Cortex of kidney (tissue), 1 donor: ENCODE measurements at places on chromosomes 1 and 21.

DNA sequence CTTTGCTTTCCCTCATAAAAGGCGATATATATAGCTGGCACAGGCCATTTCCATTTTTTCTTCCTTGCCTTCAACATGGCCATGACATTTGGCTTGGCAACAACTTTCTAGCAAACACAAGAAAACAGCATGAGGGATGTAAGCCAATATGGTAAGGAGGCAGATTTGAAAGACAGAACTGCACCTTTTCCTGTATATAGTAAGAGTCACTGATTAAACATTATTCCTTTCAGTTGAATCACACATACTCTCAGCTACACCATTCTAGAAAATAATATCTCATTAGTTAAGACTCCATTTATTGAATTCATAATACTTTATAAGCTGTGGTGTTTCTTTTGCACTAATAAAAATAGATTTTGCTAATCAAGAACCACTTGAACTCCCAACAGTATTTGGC lies 9.5 kb downstream of the SIKE1 start:
- no peak for DNase-seq

DNA sequence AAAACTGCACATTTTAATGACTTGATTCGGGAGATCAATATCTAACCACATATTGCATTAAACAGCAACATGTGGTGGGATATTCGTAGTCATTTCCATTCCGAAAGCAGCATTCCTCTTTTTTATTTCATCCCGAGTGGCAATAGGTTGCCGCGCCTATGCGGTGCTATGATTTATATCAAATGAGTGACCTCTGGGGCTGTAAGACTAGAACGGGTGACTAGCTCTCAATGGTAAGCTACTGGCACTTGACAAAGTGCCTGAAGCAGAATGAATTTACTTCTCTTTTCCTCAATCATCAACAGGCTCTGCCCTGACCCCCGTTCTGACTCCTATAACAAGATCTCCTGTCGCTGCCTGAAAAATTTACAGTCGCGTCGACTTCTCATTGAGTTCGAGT lies 162.3 kb downstream of the ZNF281 start:
- no peak for DNase-seq

DNA sequence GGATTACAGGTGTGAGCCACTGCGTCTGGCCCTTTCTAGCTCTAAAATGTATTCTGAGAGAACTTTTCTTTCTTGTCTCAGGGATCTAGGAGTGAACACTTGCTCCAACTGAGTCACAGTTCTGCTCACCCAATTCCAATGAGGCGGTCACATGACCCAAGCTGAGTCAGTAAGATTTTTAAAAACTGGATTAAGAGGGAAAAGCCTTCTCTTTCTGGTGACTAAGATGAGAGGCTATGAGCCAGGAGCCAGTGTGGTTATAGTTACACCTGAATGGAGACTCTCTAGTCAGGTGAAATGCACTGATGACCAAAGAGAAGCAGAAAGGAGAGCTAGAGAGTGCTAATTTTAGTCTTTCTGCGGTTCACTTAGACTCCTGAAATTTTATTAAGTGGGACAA lies 9.5 kb upstream of the DEPDC1 start:
- DNase-seq = no peak

DNA sequence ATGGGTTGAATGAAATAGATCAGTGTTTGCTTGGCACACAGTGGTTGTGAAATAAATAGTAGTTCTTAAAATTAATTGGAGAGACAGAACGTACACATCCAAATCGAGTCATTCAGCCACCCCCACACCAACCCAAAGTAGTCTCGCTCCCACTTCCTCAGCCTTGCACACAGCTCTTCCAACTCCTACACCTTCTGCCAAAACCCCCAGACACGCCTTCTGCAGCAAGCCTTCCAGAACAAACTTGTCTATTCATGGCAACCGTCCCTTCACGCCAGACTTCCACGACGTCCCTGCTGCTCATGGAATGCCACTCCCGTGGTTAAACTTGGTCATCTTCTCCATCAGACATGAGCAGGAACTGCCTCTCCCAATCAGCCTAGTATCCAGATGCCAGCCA lies 37.5 kb upstream of the RD3 start:
- DNase-seq = no peak

DNA sequence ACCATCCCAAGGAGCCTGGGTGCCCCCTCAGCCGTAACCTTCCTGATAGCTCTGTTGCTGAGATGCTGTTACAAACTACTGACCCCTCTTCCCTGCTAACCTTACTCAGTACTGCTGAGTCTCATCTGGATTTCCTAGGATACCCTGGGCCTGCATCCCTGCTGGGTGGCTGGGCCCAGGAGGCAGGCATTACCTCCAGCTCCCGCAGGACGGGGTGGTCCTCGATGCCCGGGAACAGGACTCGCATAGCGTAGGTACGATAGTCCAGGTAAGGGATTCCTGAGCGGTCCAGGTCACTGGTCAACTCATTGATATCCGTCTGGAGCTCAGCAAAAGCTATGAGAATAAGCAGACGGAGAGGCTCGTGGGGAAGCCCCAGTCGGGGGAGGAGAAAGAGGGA lies 131.9 kb upstream of the CD34 start:
- no peak for DNase-seq

GRCh38 chr1:178933105-178933561 lies 62.3 kb upstream of the ANGPTL1 start:
- DNase-seq = no peak

DNA sequence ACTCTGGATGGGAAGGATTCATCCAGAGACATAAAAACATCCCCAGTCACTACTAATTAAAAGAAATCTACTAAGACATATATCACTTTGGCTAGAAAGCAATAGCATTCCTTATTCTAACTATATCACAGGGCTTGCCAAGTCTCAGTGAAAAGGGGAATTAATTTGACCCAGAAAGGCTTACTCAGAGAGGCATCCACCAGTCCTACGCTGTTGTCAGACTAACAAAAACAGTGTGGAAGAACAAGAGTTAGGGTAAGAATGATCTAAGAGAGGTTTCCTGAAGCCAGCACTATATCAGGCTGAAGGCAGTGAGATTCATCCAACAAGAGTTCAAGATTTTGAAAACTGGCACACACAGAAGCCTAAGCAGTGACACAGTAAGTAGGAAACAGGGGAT lies 126.1 kb downstream of the GDAP2 start:
- no peak for DNase-seq

DNA sequence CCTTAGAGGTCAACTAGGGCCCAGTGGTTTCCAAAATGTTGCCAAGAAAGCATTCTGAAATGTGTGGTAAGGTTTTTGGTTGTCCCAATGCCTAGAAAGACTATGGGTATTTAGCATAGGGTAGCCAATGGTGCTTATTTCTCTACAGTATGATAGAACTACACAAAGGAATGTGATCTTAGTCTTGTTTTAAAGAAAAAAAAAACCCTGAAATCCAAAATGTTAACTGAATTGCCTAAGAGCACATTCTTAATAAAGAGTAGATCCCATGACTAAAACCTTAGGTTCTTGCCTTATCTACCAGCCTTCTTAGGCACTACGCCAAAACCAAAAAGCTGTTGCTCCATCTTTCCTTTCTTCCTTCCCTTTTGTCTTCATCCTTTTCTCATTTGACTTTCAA lies 428.2 kb downstream of the MRPL39 start:
- no peak for DNase-seq

- no peak for DNase-seq
These were observed 2.4 kb downstream of the BLACAT1 start for GRCh38 chr1:205453466-205453865.

DNA sequence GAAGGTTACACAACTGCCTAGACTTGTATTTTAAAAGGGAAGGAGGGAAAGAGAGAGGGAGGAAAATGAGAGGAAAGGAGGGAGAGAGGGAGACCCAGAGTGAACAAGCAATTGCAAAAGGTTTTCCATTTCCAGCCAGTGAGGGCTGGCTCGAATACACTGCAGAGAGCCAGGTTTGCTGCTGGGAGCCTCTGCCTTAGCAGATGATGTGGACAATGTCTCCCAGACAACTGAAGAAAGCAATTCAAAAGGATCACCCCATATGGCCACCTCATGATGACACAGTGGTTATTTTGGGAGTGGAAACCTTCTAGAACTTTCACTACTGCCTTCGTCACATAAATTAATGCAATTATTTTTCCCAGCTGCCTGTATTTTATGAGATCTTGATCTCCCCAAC lies 86.4 kb downstream of the BCAR3 start:
- DNase-seq = no peak

DNA sequence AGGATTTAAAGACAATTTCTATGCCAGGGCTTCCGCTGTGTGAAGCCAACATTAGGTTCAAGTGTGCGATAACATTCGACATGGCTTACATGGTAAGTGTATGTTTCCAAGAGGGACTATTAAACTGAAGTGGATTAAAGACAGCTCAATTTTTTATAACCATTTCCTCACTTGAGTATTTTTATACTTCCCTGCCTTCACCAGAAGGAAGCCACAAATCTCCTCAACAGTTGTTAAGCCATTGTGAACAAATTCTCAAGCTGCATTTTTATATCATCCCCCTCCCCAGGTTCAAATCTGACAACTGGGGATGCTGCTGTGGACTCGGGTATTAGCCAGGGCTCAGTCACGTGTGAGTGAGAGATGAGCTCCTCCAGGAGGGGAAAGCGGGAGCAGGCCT lies 116.3 kb downstream of the RHOU start:
- DNase-seq = no peak

GRCh38 chr1:212529211-212529741 lies 79.3 kb upstream of the ATF3 start:
- DNase-seq = no peak

- DNase-seq = no peak
These were observed 20.1 kb downstream of the PLCH2 start for GRCh38 chr1:2496087-2496622.

GRCh38 chr1:222373831-222374602 lies 173.9 kb downstream of the HHIPL2 start:
- no peak for DNase-seq

- DNase-seq = no peak
These were observed 138.5 kb downstream of the CLIC6 start for GRCh38 chr21:34807146-34807880.

DNA sequence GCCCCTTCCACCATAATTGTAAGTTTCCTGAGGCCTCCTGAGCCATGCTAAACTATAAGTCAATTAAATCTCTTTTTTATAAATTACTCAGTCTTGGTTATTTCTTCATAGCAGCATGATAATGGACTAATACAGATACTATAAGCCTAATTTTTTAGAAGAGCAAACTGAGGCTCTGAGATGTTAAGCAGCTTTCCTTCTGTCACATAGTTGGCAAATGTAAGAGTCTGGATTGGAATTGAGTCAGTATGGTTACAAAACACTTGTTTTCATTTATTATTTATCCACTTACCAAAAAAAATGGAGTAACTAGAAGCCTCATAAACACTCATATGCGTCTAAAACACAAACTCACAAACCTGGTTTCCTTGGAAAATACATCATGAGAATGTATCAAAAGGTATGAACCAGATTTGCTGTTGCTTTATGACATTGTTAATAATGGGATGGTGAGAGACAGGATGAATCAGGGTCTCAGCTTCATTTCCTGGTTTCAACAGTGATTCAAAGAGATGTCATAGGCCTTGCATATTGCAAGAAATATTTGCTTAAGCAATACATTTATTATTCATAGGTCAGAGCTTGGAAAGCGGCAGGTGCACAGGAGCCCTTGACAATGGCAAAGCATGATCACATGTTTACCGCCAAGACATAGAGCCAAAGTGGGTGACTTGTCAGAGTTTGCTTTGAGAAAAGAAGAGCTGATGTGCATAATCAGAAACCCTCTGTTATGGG lies 221.5 kb downstream of the GRIK1 start:
- DNase-seq = no peak

DNA sequence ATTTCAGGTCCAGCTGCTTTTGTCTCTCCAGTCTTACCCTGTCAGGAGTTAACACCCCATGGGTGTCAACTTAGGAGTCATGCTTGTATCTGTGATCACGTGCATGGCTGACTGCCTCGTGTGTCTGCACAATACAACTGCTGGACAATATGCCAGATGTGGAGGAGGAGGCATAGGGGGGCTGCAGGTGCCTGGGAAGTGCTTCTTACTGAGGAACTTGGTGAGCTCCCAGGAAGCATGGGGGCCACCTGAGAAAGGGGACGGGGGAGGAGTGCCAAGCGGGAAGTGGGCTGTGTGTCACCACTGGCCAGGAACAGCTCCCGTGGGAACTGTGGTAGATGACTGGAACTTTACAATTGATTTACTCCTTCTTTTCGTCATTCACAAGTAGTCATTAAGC lies 9.5 kb downstream of the RHEX start:
- no peak for DNase-seq

- DNase-seq = no peak
These were observed 63.0 kb downstream of the KCNN3 start for GRCh38 chr1:154807048-154807591.

GRCh38 chr1:180435566-180435965 lies 66.8 kb downstream of the ACBD6 start:
- no peak for DNase-seq

DNA sequence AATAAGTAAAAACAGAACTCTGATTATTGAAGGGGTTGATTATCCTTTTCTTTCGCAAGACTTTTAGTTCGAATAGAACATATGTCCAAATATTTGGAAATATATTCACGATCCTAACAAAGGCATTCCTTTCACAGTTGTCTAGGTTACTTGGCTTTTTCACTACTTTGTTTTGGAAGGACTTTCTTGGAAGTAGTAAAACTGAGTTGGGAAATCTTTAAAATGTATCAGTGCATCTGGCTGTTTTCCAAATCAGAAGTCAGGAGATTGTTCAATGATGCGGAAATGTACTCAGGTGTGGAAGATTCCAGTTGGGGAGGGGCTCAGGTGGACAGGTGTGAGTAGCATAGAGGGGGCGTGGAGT lies 67.1 kb downstream of the SH3BGR start:
- no peak for DNase-seq

DNA sequence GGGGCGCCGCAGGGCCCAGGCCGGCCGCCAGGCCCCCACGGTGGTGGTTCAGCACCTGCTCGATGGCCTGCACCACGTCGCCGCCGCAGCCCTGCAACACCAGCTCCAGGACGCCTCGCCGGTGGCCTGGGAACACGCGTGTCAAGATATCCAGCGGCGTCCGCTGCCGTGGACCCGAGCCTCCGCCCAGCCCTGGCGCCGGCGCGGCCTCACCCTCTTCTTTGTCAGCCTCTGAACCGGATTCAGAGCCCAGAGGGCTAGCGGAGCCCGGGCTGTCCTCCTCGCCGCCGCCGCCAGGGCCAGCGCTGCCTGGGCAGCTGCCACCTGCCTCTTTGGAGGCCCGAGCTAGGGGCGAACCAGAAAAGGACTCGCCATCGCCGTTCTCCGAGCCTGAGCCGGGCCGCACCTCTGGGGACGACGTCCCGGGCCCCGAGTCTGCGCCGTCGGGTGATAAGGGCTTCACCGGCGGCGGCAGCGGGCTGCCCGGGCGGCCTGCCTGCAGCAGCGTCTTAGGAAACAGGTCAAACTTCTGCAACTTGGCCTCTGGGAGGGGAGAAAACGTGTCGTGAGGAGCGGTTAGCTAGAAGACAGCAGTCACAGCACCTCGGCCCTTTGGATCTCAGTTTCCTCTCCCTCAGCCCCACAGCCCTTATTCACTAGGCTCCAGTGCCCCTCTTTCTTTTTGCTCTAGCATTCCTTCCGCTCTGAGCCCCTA lies 3.9 kb downstream of the DMRTA2 start:
- DNase-seq = no peak
